T-helper 2 cell treated with Interferon-gamma antibody and Interleukin-4, amounts not matched to agents 5 μg/mL and 100 μg/mL, for 36 hours (primary cell): ENCODE measurements at places on chromosomes 4 and X.

DNA sequence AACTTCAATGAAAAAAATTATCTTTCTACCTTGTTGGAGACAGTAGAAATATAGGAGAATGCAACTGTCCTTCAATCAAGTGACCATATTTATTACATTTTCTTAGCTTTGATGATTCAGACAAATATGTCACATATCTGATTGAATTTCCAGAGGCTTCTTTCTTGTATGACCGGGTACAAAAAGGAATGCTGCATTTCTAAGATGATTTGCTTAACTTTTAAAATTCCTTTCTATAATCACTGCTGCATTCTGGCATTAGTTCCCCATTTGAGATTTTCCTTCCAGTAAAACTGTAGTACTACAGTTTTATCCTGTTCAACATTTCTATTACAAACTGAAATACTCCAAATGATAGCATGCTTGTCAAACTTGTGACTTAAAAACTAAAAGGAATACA lies 5.2 kb downstream of the MFSD8 start:
- no peak for DNase-seq

DNA sequence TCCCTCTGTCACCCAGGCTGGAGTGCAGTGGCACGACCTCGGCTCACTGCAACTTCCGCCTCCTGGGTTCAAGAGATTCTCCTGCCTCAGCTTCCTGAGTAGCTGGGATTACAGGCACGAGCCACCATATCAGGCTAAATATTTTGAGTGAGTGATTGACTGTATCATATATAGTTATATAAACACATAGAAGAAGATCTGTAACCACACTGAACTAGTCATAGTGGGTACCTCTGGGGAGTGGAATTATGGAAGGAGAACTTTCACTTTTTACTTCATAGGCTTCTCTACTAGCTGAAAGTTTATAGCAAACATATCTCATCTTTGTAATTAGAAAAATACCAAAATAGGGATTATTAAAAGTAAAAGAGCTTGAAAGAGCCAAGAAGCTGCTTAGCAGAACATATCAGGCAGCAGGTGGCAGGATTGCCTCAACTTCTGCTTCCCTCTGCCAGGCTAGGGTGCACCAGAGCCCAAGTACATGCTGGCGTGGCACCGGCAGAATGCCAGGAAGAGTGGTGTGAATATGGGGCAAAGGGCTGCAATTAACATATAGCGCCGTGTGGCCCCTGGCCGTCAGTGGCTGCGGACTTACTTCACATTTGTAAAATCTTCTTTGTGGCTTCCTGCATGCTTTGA lies 39.5 kb upstream of the CD40LG start:
- DNase-seq, result no peak

GRCh38 chr4:149277705-149278104 lies 537.9 kb downstream of the IQCM start:
- no peak for DNase-seq

GRCh38 chrX:47143894-47144625 lies 442 bp downstream of the NDUFB11 start:
- DNase-seq, result no peak

DNA sequence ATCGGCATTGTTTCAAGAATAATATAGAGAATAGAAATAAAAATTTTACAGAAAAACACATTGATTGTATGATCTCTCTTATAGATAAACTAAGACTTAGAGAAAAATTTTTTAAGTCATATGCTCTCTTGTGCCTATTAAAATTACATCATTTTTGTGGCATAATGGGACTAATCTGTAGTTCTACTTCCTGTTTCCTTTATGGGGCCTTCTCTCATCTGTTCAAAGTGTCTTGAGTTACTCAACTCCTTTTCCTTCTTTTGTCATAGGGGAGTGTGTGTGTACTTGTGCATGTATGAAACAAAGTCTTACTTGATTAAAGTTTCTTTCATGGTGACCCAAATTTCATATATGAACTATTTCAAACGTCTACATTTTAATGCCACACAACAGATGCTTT lies 1448.9 kb upstream of the TENM3 start:
- DNase-seq, result no peak

DNA sequence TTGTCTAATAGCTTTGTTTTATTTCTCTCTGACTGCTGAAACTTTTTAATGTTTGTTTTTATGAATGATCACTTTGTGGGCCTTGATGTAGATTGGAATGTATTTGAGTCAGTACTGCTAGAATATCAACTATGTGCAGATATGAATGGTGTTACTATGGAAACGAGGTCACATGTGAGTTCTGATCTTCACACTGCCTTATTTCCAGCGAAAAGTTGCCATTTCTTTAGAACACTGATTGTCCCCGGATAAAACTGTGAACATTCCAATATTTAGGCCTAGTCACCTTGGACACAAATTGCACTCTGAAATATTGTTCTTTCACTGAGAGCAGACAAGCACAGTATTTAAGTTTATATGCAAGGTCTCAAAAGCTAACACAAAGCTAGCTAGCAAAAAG lies 27.2 kb upstream of the MAGED1 start:
- DNase-seq, result no peak

- DNase-seq, result no peak
Observed at GRCh38 chr4:14807856-14808255, 194.4 kb upstream of the CPEB2 start.

GRCh38 chrX:121407627-121408026 lies 360.2 kb downstream of the GLUD2 start:
- DNase-seq, result no peak

DNA sequence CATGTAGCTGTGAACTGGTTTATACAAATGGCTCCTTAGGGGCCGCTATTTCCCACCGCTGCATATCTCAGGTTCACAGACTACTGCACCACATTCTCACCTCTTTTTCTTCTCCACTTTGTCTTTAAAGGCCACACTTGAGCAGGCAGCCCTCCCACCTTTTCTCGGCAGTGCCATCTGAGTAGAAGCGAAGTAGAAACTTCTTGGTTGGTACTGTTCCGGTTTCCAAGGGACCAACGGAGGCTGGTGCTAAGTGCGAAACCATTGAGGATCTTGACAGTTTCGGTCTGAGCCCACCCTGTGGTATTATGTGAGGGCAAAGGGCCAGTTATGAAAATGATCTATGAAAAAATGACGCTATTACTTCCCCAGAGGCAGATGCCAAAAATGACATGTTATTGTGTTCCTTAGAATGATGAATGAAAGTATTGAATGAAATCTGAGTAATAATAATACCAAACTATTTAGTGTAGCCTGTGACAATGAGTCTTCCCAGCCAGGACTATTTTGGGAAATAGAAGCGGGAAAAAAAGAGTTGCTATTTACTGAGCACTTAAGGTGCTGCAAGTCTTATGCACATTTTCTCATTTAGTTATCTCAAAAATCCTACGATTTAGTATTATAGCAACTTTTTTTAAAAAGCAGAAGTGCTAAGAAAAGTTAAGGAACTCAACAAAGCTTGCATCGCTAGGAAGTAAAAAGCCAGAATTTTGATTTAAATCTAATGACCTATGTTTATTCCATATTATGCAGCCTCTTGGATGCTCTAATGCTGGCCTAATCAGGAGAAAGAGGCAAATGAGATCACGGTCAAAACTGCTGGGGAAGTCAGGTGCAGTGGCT lies 29.6 kb upstream of the CHRNA9 start:
- peak; percentile 65 for DNase-seq

DNA sequence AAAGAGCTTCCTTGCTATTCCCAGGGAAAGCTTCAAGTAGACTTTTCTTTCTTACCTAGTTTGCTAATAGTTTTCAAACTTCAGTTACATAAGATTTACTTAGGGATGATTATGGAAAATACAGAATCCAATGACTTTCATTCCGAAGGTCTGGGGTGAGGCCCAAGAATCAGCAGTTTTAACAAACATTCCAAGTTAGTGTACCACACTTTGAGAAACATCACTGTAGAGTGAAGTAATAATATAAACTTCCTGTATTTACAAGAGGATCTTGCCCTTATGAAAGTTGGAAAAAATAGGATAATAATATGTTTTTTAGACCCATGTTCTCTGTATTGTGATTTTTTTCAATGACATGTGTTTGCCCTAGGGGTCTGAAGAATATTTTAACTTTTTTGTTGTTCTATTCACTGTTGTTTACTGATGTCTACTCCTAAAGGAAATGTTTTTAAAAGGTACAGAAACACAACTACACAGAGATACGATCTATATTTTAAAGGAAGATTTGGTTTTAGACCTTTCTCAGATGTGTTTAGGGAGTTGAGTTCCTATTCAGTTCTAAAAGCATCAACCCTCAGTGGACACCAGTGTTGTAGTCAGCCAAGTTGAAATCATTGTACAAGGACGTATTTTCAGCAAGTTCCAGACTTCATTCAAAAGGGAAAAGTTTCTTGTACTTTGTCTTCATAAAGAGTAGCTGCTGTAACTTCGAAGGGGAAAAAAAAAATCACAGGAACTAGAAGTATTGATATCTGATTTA lies 295.8 kb upstream of the SLC7A11 start:
- no peak for DNase-seq

DNA sequence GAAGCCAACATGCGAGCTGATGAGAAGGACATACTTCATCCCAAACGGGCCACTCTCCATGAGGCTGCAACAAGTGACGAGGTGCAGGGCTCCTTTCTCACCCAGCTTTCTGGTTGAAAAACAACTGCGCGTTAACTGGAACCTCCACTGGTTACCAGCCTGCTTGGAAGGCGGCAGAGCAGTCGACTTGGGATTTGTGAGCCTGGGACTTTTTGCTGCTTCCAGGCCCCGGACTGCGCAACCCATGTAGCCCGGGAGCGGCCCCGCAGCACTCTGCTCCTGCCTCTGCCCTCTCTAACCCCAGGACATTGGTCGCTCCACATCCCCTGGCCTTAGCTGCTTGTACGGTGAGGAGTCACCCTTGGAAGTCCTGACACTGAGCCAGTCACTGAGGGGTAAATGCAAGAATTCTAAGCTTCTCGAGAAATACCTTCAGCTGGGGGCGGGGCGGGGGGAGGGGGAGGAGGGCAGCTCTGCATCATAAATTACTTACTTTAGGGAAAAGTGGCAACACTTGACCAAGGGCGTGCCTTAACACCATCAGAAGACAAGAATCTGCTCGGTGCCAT lies 72.7 kb downstream of the MTMR1 start:
- no peak for DNase-seq

- DNase-seq, result no peak
Observed at GRCh38 chrX:43702660-43703059, 46.6 kb downstream of the MAOA start.

DNA sequence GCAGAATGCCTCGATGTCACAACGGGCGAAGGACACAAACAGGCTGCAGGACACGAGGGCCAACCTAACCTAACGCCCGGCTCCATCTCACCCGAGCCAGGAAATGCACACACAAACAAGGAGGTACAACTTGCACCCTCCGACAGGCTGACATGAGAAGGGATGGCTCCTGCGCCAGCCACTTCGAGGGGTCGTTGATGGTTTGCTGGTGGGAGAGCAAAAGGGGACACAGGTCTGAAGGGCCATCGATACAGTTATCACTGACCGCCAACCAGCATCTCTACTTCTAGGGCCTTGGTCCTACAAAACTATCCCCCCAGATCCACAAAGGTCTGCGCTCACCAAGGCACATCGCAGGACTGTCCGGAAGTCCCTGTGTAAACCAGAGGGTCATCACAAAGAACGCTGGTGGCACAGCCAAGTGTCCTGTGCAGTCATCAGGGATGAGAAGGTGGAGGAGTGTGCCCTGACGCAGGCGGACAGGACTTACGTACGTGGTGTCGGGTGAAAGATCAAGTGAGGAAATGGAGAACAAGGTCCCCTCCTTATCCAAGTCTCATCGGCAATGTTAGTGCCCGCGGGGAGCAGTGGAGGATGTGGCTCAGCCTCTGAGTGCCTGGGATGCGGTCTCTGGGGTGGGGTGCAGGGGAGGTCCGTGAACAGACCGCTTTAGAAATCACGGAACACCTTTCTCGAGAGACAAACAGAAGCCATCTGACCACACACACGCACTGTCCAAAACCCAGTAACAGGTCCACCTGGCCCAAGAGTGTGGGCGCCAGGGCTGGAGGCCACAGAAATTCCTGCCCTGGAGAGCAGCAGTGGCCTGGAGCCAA lies 7.0 kb downstream of the MXD4 start:
- DNase-seq, result no peak

DNA sequence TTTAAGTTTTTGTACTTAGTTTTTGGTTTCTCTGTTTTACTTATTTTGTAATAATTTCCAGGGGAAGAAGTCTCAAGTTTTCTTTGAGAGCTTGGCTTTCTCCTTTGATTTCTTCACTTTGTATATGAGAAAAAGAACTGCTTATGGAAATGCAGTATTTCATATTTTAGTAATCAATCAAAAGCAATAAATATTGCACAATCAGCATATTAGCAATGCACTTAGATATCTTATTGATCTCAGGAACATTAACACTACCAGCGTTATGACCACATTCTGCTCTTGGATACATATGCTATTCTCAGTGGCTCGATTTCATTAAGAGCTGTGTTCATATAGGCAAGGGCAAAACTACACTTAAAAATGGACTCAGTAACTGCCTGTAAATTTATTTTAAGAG lies 381.0 kb upstream of the DMD start:
- DNase-seq, result no peak

GRCh38 chr4:83852085-83852451 lies 316.2 kb downstream of the GPAT3 start:
- DNase-seq, result no peak

- no peak for DNase-seq
Observed at GRCh38 chr4:98151145-98151924, 8.1 kb upstream of the STPG2 start.

GRCh38 chr4:57154191-57154590 lies 44.0 kb upstream of the IGFBP7 start:
- DNase-seq, result no peak

DNA sequence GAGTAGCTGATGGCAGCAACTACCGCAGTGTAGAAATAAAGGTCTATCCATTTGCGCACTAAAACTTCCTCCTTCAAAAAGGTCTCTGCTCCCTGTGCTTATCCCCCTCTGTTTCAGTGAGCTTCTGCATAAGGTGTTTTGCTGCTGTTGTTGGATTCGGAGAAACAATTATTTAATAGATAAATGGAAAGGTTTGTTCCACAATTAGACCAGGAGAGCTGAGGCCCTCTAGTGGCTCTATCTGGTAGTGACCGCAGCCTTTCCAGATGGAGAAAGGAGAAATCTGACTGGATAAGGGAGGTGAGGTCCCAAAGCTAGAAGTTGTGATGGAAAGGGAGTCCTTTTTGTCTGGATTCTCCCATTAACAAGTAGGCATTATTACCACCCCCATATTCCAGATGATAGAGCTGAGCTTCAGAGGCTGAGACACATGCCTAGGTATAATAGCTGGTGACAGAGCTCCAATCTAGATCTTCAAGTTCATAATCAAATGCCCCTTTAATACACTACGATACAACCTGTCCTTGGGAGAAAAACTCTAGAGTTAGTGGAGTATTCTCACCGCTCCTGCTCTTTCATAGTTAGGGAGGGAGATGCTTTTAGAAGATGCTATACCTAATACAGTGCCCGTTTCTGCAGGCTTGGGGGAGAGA lies 5.1 kb upstream of the GABRQ start:
- DNase-seq, result no peak

DNA sequence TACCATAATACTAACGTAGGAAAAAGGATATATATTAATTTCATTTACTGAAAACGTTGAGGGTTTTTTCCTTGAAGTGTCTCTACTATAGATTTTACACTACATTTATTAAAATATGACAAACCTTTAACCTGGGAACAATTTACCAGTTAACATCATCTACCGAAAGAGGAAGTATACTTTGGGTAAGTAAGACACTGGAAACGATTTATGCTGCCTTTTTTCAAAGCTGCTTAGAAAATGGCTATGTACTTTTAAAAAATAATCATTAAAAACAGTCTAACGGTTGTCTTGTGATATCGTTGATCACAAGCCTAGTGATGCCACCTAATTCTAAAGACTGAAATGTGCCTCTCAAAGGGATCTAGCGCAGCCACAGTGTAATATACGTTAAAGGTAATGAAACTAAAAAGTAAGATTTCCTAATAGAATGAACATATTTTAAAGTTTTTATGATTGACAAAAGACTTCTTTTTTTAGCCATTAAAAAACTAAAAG lies 50.4 kb downstream of the STX18 start:
- no peak for DNase-seq
